Cerebellar nuclear complex (tissue), 1 donor: ENCODE measurements at places on chromosomes 13 and 19.

- DNase-seq: no peak
These were observed 6.4 kb upstream of the DIRAS1 start for GRCh38 chr19:2727640-2727944.

DNA sequence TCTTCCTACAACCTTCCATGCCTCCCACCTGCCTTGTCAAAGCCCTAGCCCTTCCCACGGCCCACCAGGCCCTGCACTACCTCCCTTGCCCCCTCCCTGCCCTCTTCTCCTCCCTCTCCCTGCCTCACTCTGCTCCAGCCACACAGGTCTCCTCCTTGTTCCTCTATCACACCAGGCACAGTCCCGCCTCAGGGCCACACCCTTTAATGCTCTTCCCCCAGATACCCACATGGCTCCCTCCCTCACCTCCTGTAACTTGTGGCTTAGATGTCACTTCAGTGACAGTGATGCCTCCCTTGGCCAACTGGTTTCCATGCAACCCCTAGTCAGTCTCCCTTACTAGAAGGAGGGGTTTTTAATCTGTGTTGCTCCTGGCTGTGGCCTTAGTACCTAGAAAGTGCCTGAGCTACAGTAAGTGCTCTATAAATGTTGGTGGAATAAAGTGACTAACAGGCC lies 1.3 kb downstream of the SIRT6 start:
- DNase-seq: no peak

- no peak for DNase-seq
These were observed 4.6 kb downstream of the KLF12 start for GRCh38 chr13:74129500-74130191.

GRCh38 chr19:57905258-57905657 lies 11.1 kb downstream of the ZNF417 start:
- no peak for DNase-seq

DNA sequence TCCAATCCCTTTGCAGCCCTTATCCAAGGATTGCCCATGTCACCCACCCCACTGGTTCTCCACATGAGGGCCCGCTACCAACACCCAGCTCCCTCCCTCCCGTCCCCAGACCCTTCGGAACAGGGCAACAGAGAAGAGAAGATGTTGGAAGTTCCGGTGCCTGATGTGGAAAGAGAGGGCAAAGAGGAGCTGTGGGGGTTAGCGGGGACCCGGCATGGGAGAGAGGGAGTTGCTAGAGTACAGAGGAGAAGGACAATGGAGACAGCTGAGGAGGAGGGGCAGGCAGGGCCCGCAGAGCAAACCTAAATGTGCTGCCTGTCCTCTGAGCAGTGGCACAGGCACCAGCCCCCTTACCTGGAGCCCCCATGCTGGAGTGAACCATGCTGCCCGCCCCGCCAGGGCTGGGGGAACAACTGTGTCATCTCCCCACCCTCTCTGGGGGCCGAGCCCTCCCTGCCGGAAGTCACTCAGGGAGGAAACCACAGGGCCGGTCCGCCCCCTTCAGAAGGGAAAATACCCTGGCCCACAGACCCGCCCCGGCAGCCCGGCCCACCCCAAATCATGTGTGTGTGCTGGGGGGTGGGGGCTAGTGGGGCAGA lies at the start of gene POU2F2:
Gene POU2F2, minus strand, starts transcription at position 417 of the 599 bp plus-strand sequence. Its CDS starts 35 bp downstream, at position 382.
- no peak for DNase-seq

- DNase-seq: no peak
These were observed 3.3 kb upstream of the PEX11G start for GRCh38 chr19:7492142-7492541.

DNA sequence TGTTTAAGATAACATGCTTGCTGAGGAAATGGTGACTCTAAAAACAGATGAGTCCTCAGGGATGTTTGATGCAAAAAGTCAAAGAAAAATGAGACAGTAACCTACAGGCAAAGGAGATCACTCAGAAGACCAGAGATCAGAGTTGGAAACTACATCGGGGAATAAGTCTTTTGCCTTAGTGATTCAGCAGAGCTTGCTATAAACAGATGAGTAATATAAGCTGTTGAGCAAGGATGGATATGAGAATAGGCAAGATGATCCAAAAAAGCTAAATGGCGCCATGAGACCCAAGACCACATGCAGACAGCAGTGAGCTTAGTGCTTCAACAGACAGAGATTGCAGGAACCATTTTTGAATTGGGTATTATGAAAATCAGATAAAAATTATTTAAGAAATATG lies 168.6 kb downstream of the POSTN start:
- no peak for DNase-seq

GRCh38 chr19:15640294-15640903 lies at the start of gene CYP4F3:
CYP4F3 (plus strand) TSS chr19:15640897; CDS start chr19:15641416, 519 bp downstream.
- no peak for DNase-seq

- DNase-seq: no peak
These were observed 365.5 kb downstream of the PCDH9 start for GRCh38 chr13:66864627-66865026.
